ENCODE measurements at places on chromosomes 2 and 18.

GRCh38 chr18:47404845-47405244, 153.4 kb upstream of the SKOR2 start:
- no peak for DNase-seq

- no peak for DNase-seq
These were observed 119.1 kb downstream of the BAZ2B start for GRCh38 chr2:159497256-159497655.

DNA sequence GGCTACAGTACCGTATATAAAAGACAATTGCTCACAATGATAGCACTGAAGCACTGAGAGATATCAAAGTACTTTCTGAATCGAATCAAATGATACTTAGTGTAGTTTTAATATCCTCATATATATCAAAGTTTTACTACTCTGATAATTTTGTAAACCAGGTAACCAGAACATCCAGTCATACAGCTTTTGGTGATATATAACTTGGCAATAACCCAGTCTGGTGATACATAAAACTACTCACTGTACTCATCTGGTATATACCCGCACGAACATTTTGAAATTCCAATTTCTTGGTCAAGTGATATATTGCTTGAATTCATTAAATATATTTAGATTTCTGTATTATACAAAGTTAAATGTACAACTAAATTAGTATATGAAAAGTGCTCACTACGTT, 20.5 kb downstream of the SLC39A6 start:
- no peak for DNase-seq

- DNase-seq, result no peak
These were observed 63.2 kb upstream of the ACAA2 start for GRCh38 chr18:49876536-49876935.

DNA sequence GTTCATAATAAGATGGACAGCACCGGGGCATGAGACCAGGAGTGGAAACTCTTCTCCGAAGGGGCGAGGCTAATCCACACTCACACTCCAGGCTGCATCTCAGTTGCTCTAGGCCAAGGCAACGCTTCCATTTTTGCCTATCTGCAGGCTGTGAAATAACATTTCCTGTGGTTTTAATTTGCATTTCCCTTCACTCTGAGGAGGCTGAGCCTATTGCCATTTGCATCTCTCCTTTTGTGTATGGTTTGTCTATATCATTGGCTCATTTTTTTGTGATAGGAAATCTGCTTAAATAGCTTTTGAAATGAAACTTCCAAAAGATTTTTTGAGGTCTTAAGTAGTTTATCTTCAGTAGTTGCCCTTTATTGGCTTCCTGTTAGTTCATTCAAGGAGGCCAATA, 57.6 kb downstream of the TPGS2 start:
- DNase-seq, result peak; percentile 71

- no peak for DNase-seq
These were observed 10.7 kb downstream of the BABAM2 start for GRCh38 chr2:27901234-27901633.

GRCh38 chr2:190343089-190343535, 277 bp upstream of the INPP1 start:
- DNase-seq, result no peak

- no peak for DNase-seq
These were observed 109.8 kb upstream of the FZD5 start for GRCh38 chr2:207879536-207879935.

DNA sequence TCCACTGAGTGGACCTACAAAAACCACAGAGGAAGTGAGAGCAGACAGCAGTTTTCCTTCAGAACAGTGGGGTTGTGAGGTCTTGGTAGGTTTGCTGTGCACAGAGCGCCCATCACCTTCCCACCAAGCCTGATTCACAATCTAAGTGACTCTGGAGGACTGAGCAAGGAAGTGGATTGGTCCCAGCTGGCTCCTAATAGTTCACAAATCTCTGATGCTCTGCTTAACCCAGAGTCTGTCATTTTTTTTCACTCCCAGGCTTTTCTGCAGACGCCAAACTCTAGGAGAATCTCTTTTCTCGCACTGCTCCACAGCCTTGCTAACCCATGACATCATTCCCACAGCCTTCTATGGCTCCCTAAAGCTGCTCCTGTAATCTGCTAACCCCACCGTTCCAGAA, 280.4 kb downstream of the C1D start:
- DNase-seq, result no peak

DNA sequence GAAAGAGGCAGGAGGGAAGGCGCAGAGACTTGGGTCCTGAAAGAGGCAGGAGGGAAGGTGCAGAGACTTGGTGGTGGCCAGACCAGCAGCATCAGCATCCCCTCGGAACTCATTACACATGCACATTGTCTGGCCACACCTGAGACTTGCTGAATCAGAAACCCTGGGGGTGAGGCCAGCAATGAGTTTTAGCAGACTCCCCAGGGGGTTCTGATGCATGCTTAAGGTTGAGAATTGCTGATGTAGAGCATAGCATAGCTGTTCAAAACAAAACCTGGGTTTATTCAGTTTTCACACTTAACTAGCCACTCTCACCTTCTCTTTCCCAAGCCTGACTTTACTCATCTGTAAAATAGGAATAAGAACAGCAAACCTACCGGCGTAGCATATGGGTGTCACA, 122.9 kb downstream of the MRO start:
- no peak for DNase-seq

DNA sequence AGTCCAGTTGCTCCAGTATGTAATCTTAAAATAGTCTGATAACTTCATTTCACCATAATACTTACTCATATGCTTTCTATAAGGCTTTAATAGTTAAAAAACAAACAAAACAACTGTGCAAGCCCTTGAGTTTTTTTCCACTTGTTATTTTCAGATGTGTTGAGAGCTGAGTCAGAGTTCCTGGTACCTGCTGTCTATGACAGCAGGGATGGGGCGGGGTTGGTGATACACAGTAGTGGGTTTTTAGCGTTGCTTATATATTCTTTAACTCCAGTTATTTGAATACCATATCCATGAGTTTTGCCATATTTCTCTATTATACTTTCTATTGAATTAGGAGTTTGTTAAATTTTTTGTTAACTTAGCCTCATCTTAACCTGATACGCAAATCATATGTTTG, 5.0 kb downstream of the NAPG start:
- no peak for DNase-seq

GRCh38 chr2:1028831-1029230, 78.2 kb downstream of the SNTG2 start:
- DNase-seq, result no peak

DNA sequence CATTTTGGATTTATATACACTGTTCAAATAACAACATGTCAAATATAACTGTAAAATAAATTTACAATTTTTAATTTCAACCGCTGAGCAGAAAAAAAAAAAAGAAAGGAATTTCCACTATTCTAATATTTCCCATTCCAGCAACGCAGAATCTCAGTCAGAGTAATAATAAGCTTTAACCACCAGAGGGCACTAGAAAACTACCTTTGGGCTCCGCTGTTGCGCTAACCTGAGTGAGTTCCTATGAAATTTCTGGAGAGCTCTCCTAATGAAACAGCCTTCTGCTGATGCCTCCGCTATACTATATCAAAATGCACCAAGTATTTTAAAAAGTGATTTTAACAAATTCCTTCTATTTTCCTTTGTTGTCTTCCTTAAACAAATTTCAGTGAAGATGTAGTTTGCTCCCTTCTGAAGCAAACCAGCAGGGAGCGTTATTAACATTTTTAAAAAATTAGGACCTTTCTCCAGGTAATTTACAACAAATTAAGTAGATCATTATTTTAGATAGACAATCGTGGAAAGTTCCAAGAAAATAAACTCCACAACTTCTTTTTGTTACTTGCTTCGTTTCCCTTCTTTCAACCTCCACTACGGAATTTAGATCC, 23.0 kb downstream of the ERMN start:
- DNase-seq, result peak; percentile 31

GRCh38 chr2:8571792-8572499, 109.9 kb upstream of the ID2 start:
- peak; percentile 86 for DNase-seq

GRCh38 chr2:189328848-189329245, 112.4 kb upstream of the WDR75 start:
- no peak for DNase-seq

DNA sequence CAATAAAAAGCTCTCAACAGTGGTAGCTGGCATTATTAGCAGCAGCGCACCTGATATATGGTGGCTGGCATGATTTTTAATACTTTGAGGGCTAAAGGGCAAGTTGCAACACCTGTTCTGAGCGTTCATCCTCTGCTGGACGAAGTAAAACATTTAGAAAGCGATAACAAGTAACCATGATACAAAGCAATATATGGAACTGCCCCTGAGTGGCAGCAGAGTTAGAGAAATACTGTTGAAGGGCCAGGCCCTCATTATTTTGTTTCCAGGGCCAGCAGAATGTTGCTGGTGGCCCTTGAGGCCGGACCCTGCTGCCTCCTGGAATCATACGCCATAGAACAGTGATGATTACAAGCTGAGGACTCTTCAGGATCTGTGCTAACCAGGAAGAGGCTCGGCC, 47.8 kb downstream of the ARHGEF4 start:
- peak; percentile 23 for DNase-seq

DNA sequence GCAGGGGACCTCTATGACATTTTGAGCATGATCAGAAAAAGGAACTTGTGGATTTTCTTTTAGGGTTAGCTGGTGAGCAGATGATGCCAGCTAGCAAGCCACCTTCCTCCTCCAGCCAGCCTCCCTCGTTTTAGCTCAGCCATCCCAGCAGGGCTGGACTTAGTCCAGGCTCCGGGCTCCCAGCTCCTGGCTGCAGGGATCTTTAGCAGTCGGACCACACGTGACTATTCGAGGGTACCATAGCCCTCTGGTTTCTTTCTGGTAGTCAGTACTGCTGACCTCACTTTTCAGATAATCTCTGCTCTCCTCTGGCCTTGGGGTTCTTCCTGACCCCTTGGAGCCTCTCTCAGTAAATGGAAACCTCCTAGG, 31.8 kb downstream of the NCK2 start:
- no peak for DNase-seq

DNA sequence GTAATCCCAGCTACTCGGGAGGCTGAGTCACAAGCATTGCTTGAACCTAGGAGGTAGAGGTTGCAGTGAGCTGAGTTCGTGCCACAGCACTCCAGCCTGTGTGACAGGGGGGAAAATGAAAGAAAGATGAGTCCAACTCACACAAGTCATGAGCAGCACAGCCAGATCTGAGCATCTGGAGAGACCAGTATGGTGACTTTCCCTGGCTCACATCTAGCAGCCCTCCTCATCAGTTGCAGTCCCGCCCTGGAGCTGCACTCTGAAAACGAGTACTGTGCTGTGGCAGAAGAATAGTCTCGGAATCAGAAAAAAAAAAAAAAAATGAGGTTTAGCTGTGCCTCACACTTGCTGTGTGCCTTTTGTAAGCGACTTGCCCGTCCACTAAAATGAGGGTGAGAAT, 74.4 kb upstream of the TRIB2 start:
- no peak for DNase-seq

GRCh38 chr2:25960920-25961319, 21.4 kb downstream of the KIF3C start:
- DNase-seq, result no peak

DNA sequence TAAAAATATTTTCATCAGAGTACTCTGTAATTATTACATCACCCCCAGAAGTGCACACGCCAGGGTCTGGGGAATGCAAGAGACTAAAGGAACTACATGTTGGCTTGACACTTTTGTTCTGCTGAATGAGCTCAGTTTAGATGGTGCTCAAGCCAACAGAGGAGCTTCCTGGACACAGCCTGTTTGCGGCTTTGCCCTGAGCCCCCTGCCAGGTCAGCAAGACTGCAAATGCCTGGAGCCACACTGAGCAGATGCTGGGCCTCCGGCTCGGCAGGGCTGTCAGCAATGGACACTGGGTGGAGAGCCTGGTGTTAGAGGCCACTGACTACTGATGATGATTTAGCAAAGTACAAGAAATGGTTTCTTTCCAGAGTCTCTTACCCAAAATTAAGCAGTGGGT, 31.9 kb downstream of the PTPN18 start:
- peak; percentile 44 for DNase-seq

GRCh38 chr18:44035554-44035953, 645.1 kb upstream of the SETBP1 start:
- DNase-seq, result no peak

- no peak for DNase-seq
These were observed 66.4 kb downstream of the EPAS1 start for GRCh38 chr2:46363535-46364170.

GRCh38 chr2:28209261-28209691, 183.4 kb upstream of the FOSL2 start:
- no peak for DNase-seq

GRCh38 chr18:55404136-55404830, 183.7 kb downstream of the TCF4 start:
- DNase-seq, result no peak

DNA sequence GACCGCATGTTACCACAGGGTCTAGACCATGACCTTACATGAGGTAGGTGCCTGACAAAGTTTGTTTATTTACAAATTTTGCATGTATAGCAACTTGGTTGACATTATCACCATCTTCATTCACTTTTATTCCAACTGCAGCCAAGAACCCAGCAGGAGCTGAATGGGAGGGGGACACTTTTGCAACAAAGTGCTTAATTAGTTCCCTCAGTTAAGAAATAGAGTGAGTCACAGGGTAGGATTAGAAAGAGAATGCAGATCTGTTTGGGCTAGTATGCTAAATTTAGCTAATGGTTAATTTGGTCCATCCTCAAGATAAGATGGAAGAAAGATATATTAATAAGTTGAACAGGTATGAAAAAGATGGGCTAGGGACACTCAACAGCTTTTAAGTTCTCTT, 678.9 kb downstream of the ARHGAP15 start:
- no peak for DNase-seq

DNA sequence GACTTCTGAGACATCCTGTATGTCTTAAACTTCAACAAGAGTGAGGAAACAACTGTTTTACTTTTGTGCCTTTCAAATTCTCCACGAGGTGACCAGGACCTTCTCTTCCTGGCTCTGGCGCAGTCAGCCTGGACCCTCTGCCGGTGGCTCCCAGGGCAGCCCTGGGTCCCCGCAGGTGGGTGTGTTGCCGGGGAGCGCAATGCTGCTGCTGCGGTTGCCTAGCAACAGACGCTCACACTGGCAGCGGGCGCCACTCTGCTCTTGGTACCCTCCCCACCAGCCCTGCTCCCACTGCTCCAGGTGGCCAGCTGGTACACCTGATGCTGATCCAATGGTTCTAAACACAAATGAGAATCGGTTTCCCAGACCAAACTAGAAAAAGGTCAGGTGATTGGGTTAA, 58.7 kb downstream of the GNAL start:
- no peak for DNase-seq

DNA sequence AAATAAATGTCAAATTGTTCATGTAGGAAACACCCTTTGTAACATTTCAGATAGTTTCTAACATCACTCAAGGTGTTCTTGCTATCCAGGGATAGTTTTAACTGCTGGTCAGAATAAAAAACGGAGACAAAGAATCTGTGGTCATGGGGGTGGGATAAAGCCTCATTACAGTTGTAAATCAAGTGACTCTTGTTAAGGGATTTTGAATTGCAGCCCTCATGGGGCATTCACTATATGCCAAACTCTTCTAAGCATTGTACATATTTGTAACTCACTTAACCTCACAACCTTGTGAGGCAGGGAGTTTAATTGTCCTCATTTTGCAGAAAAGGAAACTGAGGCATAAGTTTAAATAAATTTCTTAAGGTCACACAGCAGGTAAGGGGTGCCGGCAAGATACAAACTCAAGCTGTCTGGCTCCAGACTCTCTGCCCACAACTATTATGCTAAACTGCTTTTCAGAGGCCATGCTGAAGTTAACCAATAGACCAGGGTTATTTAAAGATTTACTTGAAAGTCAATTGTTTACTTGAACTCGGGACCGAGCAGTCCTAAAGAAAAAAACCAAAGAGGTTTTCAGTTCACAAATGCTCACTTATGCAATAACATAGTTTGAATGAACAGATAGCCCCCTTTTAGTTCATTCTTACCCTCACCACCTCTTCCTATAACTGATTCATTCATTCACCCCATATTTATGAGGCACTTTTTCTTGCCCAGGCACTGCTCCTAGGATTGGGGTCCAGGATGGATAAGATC, 121.6 kb upstream of the FZD5 start:
- DNase-seq, result no peak

Measured in NCI-H526 treated with DMSO at 0.1 percent for 48 hours (cell line).